ENCODE measurements at places on chromosomes 7 and 10.

DNA sequence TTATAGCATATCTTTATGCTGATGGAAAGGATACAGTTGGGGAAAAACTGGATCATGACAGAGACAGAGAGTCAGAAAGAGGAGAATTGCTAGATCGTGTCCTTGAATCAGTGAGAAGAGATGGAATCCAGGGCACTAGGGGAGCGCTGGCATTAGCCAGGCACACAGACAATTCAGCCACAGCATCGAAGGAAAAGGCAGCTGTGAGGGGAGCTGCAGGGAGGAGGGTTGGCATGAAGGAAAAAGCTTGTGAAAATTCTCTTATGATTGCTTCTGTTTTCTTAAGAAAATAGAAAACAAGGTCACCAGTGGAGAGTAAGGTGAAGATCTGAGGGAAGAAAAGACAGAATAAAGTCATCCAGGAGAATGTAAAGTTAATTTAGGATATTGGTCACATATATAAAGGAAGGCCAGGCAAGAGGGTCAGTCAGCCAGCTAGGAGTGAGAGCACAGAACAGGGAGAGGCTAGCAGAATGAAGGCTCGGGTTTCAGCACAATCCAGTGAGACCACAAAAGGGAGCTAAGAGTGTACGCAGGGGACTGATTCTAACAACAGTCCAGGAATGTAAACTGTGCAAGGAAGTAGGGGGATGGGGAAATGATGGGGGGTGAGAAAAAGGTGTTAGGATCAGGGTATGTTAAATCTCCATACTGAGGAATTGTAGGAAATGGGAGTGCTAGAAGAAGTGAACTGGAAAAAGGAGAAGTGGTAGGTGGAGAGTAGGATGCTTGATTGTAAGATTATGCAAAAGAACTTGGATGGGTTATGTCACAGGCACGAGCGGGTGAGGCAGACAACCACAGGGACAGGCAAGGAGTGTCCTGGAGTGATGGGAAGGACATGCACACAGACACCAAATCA is 112.0 kb downstream of the RNF32 start:
- no peak for DNase-seq

GRCh38 chr7:53984776-53985175 is 557.4 kb upstream of the VSTM2A start:
- no peak for DNase-seq

DNA sequence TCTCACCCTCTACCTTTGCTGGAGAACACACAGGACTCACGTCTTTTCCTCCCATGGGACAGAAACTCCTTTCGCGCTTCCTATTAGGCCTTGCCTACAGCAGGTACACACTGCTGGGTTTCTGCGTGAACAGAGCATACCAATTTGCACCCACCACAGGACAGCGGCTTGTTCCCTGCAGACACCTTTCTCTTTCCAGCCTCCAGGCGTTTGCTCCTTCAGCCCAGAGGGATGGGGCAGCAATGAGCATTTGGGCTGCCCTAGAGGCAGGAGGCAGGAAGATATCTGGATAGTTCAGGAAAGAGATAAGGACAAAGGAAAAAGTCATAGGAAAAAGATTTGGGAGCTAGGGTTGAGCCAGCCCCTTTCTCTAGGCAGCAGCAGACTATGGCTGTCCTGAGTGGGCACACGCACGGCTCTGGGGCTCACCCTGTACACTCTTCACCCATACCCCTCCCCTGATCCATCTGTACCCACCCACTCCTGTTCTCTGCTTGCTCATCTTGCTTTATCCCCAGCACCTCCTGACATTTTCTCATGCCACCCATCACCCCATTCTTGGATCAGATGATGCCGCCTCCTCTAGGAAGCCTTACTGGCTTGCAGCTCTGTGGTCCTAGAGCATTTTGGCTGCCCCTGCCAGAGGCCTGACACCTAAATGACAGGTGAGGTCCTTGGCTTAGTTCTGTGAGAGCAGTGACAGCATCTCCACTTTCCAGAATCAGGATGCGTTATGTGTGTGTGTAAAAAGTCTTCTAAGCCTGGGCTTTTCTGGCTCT is 40.7 kb upstream of the SPDYE3 start:
- no peak for DNase-seq

DNA sequence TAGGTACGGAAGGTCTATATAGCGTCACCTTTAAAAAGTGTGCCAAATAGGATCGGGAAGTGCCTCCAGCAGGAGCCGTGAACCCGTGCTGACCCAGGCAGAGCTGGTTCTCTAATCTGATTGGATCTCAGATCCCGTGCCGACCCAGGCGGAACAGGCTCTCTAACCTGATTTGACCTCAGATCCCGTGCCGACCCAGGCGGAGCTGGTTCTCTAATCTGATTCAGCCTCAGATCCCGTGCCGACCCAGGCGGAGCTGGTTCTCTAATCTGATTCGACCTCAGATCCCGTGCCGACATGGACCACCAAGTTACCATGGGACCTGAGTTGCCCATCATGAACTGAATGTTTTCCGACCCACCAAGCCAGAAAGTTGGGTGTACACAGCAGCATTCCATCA is 463.9 kb downstream of the PTPRN2 start:
- DNase-seq, result no peak

- DNase-seq, result no peak
Observed at GRCh38 chr7:156220701-156221100, 408.4 kb upstream of the SHH start.

GRCh38 chr7:33243319-33243881 is 114.0 kb downstream of the BBS9 start:
- peak; percentile 12 for DNase-seq

DNA sequence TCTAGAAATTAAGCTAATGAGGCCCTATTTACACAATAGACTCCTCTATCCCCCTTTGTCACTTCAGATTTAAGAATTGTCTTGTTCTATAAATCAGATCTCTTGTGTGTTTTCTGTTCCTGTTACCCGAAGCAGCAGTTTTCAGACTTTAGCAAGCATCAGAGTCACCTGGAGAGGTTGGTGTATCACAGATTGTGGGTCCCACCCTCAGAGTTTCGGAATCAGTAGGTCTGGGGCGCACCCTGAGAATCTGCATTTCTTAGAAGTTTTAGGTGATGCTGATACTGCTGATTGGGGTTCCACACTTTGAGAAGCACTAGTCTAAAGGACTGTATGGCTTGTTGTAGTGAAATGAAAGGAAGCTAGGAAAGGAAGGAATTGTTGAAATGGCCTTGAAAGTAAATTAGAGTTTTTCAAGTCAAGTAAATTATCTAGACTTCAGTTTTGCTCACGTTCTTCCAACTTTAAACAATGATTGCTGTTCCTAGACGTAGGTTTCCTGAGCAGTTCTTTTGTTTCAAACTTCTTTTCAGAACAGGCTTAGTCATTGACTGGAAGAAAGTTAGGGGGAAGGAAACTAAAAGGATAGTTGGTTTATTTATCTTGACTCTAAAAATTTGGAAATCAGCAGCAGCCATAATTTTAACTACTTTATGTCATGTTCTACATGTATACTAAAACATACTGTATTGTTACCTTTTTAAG is 15.7 kb downstream of the BPGM start:
- DNase-seq, result no peak

GRCh38 chr7:3558400-3558799 is 257.3 kb downstream of the SDK1 start:
- DNase-seq, result no peak

DNA sequence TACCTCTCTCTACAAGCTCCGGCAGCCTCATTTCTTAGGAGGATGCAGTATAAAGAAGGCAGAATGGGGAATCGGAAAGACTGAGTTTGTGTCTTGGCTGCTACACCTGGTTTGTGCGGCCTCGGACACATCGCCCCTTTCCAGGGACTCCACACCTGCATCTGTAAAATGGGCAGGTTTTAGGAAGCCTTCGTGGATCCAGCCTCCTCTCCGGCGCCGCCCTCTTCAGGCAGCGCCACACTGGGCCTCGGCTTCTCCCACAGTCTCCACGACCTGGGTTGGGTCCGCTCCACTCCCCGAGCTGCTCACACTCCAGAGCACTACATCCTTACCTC is 341 bp downstream of the GOT1 start:
- no peak for DNase-seq

DNA sequence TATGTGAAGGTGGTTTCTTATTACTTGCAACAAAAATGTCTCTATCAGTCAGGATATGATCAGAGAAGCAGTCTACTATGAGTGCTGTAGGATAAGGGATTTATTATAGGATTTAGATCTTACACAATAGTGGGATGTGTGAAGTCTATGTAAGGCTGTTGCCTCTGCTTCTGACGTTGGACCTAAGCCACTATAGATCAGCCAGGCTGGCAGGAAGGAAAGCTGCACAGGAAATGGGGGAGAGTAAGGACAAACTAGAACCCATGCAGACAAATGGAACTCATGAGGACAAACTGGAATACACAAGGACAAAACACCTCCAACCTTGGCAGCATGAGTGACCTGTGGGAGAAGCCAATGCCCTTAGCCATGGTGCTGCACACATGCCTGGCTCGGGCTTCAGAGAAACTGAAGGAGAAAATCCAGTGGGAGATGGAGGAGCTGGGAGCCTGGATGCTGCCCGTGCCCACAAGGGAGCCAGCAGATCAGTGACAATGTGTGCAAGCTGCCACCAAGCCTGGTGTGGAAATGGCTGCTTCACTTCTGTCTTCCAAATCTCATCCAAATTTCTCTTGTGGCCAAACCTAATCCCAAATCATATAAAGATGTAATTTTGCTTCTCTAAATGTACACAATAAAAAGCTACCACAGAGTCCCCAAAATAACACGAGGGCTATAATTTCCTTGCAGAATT is 147.0 kb upstream of the PCGF5 start:
- no peak for DNase-seq

DNA sequence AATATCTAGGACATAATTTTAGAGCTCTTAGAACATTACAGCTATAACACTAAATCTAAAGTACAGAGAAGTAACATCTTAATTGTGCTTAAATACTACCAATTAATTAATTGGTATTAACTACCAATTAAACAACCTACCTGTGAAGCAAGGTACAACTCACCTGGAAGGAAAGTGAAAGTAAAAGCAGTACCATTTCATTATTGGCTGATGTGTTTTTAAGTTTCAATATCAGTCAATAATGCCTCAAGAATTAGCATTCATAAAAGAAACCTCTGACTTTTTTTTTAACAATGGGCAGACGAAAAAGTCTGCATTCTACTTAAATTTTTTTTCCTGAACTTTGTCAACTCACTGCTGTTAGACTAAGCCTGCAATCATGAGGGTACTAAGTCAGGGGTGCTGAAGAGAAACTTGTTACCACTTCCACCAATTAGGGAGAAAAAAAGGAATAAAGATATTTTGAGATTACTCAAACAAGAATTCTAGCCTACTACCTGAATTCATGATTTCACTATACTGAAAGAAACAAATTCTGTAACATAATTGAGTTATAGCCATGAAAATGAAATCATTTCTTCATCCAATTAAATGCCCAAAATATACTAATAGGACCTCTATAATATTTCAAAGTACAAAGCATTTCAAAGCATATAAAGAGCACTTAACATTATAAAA is 19.9 kb downstream of the UPF2 start:
- no peak for DNase-seq

GRCh38 chr7:29370531-29371314 is 176.1 kb downstream of the CHN2 start:
- DNase-seq, result no peak

GRCh38 chr7:31065021-31065593 is 13.0 kb downstream of the ADCYAP1R1 start:
- DNase-seq, result no peak

- DNase-seq, result no peak
Observed at GRCh38 chr10:132104062-132104461, 38.3 kb downstream of the JAKMIP3 start.

DNA sequence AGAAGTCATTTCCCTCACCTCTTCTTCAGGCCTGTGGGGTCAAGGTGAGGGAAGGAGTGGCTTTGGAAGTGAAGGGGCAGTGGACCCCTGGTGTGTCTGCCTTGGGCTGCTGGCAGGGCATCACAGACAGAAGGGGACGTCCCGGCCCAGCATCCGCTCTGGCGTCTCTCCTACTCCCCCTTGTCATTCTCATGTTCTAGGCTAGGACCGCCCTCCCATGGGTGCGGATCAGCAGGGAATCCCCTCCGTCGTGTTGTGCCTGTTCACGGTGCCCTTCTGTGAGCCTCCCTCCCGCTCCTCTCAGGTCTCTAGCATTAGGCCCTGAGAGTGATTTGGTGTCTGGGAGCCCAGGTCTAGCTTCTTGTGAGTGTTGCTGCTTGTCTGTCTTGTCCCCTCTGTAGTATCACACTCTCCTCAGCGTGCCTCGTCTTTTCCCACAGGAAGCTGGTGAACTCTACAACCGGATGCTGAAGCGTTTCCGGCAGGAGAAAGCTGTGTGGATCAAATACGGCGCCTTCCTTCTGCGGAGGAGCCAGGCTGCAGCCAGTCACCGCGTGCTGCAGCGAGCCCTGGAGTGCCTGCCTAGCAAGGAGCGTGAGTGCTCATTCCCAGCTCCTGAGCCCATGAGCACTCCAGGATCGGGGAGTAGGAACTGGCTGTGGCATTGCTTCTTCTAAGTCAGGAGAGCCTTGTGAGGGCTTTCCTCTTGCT is 8.5 kb downstream of the CALHM2 start:
- DNase-seq, result no peak

GRCh38 chr7:106246902-106247711 is 37.7 kb downstream of the NAMPT start:
- DNase-seq, result no peak

DNA sequence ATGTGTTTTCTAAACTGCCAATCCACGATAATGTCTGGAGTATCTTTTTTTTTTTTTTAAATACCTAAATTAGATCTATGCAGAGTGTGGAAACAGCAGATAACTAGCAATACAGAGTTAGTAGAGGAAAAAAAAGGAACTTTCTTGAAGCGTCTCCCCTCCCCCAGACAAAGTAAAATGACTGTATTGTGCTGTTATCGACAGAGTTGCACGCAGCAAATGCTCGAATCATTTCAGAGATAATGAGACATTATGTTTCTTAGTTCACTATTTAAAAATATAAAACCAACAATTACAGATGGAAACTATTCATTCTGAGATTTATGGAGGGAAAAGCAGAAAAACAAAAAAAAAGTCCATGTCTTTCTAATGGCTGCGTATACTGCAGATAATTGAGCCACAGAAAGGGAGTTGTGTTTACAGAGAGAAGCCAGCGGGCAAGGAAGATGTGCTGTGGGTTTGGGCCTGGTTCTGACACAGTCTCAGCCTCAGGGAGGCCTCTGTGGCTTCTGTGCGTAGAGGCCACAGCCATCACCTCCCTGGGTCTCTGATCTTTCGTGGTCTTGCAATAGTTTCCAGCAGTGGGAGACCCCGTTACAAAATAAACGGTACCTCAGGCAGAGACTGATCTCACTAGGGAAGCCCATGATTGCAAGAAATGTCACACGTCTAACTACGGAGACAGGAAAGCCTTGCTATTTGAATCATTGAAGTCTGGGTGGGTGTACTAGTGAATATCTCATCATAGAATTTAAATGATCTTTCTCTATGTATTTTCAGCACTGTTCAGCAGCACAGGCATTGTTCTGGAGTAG is 19.1 kb upstream of the KLF6 start:
- no peak for DNase-seq

- no peak for DNase-seq
Observed at GRCh38 chr10:107577221-107577620, 412.7 kb upstream of the SORCS1 start.
